ENCODE measurements at places on chromosomes 13 and 19.

- DNase-seq, result peak; percentile 19
Observed at GRCh38 chr19:19049406-19049805, 14.4 kb upstream of the SLC25A42 start.

DNA sequence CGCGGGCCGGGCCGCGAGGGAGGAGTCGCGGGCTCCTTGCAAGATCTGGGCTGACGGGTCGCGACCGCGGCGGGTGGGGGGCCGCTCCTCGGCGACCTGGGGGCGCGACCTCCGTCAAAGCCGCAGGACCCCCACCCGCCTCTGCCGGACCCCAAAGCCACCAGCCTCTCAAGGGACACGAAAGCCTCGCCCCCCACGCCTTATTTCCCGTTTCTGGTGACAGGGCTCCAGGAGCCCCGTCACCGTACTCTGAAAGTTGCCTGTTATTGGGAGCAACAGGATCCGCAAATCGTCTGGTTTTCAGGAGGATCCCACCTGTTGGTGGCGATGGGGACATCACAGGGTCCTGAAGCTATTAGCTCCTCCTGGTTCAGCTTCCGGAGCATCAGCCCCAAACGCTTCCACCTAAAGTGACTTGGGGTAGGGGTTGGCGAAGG lies 530 bp downstream of the MAU2 start:
- DNase-seq, result peak; percentile 29

DNA sequence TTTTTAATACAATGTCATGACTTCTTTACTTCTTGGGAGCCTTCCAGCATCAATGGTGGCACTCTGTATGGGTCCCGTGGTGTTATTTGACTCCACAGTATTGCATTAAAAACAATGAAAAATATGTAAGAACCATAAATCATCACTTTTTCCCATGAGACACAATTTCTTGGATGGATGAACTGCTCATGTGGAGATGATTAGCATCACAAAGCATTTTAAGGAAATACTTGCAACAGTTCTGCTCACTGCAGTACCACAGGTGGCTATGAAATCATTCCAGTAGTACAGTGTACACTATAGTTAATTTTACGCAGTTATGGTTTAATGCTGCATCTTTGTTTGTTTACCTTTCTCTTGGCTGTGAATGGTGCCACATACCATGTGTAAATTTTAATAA lies 37.2 kb upstream of the C1QTNF9B start:
- no peak for DNase-seq

DNA sequence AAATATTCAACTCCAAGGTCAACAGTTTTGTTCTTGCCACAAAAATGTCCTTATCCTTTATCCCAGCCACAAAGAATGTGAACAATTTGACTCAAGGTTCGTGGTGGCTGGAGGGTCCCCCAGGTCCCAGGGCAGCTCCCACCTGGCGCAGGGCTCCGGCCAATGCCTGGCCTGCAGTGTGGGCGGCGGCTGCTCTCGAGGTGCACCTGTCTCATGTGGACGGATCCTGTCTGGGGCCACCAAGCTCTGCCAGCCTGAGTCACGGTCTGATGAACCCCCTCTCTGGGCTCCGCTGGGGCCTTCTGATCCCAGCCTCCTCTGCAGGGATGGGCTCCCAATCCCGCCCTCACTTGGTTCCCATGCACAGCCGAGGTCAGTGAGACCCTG lies 49.4 kb downstream of the GAS6 start:
- DNase-seq, result no peak

- DNase-seq, result no peak
Observed at GRCh38 chr13:21833921-21834320, 163.0 kb downstream of the FGF9 start.

DNA sequence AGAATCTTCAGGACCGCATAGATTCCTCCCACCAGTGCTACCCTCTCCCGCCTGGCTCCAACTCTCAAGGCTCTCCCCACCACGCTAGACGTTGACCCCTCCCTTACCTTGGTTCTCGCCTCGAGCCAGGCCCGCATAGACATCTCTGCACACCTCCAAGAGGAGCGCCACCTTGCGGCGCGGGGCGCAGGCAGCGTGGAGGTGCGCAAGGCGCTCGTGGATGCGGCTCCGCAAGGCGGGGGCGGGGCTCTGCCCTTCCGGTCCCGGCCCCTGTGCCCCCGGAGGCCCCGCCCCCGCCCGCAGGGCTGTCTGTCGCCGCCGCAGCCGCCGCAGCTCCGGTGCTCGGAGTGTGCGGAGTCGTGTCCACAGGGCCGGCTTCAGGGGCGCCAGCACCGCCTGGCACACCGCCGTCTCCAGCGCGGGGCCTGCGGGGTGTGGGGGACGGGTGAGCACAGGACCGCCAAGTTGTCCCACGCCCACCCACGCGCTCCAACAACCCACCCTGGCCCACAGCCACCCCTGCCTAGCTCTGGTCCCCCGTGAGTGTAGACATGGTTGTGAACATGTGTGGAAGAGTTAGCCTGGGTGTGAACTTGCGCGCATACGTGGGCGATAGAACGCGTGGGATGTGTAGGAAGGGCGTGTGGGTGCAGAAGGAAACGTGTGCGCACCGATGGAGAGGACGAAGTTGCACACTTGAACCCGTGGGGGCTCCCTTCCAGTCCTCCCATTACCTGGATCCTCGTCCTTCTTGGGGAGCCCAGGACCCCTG lies 8.1 kb downstream of the RINL start:
- peak; percentile 88 for DNase-seq

DNA sequence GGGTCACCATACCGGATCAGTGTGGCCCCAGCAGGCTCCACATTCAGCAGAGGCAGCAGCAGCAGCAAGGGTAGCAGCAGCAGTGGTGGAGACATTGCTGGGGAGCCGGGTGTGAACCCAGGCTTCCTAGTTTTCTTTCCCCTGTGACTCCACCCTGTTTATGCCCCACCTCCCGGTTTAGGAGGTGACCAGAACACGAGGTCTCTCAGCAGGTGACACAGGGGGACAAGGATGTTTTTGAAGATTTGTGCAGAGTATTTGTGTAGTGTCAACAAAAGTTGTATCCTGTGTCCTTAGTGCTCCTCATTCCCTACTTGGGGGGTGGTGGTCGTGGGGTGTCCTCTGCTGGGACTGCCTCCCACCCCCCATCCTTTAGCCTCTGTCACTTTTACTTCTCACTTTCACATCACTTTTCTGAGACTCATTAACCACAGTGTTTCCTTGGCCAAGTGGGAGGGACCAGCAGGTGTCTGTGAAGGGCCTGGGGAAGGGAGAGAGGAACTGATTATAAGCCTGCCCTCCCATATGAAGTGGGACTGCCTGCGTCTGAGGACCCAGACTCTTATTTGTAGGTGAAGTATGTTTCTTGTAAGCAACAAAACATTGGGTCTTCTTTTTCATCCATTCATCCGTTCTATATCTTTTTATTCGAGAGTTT lies 15.6 kb upstream of the KCNC3 start:
- no peak for DNase-seq

DNA sequence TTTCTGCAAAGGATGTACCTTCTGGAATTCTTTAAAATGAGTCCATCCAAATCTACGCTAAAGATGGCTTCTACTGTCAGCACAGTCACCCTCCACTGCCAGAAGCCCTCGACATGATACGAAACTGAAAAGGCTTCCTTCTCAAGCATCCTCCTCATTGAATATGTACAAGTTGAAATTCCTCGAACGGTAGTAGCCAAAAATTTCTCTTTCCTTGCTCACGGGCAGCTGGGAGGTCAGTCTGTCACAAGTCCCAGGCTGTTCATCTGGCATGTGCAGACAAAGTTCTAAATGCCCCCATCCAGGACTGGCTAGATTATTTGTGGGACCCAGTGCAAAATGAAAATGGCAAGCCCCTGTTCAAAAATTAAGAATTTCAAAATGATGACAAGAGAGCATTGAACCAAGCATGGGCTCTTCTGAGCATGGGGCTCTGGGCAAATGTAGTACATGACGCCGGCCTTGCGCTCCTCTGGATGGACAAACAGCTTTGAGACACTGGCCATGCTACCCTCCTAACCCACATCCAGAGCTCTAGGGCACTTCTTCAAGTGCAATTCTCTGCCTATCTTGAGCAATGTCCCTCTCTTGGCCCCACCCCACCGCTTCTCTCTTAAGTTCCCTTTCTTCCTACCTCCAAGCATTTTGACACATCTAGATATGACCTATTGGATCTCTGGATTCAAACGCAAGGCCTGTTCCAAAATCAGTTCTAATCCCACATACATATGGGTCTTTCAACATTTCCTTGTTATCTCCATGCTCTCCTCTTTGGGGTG lies 78.9 kb upstream of the FLT1 start:
- DNase-seq, result peak; percentile 68
